Activated T-cell treated with anti-CD3 and anti-CD28 coated beads, Interleukin-2, amount 50 U/mL, for 1 hour (primary cell): ENCODE measurements at places on chromosomes 5 and 9.

GRCh38 chr5:129014185-129014584 lies 48.9 kb downstream of the SLC27A6 start:
- no peak for DNase-seq

DNA sequence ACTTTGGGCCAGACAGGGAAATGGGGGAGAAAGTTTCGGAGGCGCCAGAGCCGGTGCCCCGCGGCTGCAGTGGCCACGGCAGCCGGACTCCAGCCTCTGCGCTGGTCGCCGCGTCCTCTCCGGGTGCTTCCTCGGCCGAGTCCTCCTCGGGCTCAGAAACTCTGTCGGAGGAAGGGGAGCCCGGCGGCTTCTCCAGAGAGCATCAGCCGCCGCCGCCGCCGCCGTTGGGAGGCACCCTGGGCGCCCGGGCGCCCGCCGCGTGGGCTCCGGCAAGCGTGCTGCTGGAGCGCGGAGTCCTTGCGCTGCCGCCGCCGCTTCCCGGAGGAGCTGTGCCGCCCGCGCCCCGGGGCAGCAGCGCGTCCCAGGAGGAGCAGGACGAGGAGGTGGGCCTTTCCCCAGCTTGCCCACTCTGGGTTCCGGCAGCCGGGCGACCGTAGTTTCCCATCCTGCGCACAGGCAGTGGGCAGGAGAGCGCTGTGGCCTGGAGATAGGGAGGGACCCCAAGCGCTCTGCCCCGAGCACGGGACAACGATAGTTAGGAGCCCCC lies 516 bp downstream of the MAST4 start:
- DNase-seq: no peak

GRCh38 chr5:91007251-91007650 lies 375.9 kb downstream of the ARRDC3 start:
- no peak for DNase-seq

GRCh38 chr9:131677444-131678180 lies 62.3 kb downstream of the RAPGEF1 start:
- no peak for DNase-seq

- DNase-seq: no peak
These were observed 20.6 kb upstream of the IL7R start for GRCh38 chr5:35835796-35836742.
